ENCODE measurements at places on chromosomes 1 and 21.

GRCh38 chr1:99677416-99677815 is 31.5 kb downstream of the PALMD start:
- no peak for DNase-seq

GRCh38 chr1:200437088-200437487 is 27.3 kb upstream of the ZNF281 start:
- DNase-seq = no peak

DNA sequence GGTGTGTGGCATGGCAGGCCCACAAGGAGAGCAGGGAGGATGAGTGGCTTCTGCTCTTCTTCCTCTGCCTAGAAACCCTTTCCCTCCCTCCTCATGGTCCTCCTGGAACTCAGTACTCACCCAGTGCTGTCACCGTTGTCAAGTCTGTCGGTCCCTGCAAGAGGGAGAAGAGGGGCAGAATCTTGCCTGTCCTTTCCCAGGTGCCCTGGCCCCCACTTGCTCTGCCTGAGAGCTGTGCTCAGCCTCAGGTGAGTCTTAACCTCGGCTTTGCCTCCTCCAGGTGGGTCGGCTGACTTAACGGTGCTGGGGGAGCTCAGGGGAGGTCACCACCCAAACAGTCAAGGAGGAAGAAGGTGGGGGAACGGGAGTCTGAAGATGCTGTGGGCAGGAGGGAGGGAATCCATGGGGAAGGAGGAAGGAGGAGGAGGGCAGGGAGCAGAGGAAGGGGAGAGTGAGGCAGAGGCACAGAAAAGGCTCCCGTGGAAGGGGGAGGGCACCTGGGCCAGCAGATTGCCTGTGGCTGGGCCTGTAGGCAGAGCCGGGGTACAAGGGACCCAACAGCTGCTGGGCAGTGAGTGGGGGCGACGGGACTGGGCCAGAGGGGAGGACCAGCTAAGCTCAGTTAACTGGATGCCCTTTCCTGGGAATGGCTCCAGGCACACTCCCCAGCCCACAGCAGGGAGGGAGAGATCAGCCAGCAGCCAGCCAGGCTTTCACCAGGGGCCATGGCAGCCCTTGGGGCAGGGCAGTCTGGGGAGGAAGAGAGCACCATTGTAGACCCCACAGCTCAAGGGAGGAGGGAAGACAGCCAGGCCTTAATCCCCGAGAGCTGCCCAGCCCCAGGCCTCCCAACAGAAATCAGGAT is 26.3 kb downstream of the CTNNBIP1 start:
- no peak for DNase-seq

DNA sequence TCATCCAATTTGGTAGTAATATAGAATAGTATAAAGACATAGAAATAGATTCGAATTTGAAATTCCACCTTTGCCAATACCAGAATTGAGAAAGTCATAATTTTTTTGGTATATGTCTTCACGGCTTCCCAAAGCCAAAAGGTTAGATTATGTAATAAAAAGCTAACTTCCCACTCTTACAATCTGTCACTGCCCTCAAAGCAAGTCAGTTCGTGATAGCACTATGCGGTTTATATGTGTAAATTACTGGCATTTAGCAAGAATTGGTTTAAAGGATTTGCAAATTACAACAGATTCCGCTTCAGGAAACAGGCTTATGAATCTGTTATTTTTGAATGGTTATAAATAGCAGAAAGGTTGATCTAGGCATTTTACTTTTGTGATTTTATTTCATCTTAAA is 679.4 kb upstream of the ADGRL2 start:
- peak; percentile 70 for DNase-seq

GRCh38 chr1:232223183-232223708 is 406.7 kb downstream of the SIPA1L2 start:
- DNase-seq = no peak
